ENCODE measurements at places on chromosomes 16 and 17. TPM values are rescaled to one million over a fixed set of nuclear protein-coding genes. Genes with fewer than 3 reads are reported as not detected.

Gene CRYM
- total RNA-seq: not detected

Gene MARVELD3
- total RNA-seq: 0.11 TPM

Gene PPP1R27
- total RNA-seq: not detected

Gene PTX4
- not detected for total RNA-seq

Gene G6PC1
- not detected for total RNA-seq

Gene ZNF48
- total RNA-seq: 6.3 TPM

Gene WSCD1
- 9.2 TPM for total RNA-seq

Gene DHRS7C
- total RNA-seq: not detected

Gene TAOK1
- total RNA-seq: 27.5 TPM

Gene EMP2
- total RNA-seq: 15.5 TPM

Gene GAST
- not detected for total RNA-seq

Gene KCNG4
- total RNA-seq: not detected

Gene GAS2L2
- total RNA-seq: not detected

Gene TRPV3
- 0.97 TPM for total RNA-seq

Gene EIF3C
- 102 TPM for total RNA-seq

Gene KRTAP4-1
- not detected for total RNA-seq

Gene MEOX1
- 8.6 TPM for total RNA-seq

Gene TP53TG3E
- not detected for total RNA-seq

Gene KRT32
- 0.06 TPM for total RNA-seq

Gene CHST6
- total RNA-seq: 0.51 TPM

Gene ZNF750
- total RNA-seq: not detected

Gene TEKT5
- not detected for total RNA-seq

Gene SMIM36
- total RNA-seq: not detected

Gene MYH1
- not detected for total RNA-seq

Data from Daoy (cell line).